ENCODE measurements at places on chromosomes 4 and X. TPM values are rescaled to one million over a fixed set of nuclear protein-coding genes. Genes with fewer than 3 reads are reported as not detected.

Gene DUX4
- total RNA-seq = not detected

Gene LAGE3
- 15.5 TPM for total RNA-seq

Gene PABPC4L
- 0.85 TPM for total RNA-seq

Gene SLC4A4
- 1.1 TPM for total RNA-seq

Gene MAOB
- total RNA-seq = 44.0 TPM

Gene KCNE5
- total RNA-seq = not detected

Gene GAGE12H
- not detected for total RNA-seq

Gene MMAA
- 5.7 TPM for total RNA-seq

Gene WDR45
- total RNA-seq = 136 TPM

Gene GAGE13
- not detected for total RNA-seq

Gene CITED1
- 4.5 TPM for total RNA-seq

Gene ATP6AP2
- total RNA-seq = 65.6 TPM

Gene GRPEL1
- total RNA-seq = 17.8 TPM

Gene MAGIX
- total RNA-seq = 0.49 TPM

Gene CXCL10
- total RNA-seq = not detected

Gene CSAG1
- not detected for total RNA-seq

Gene SMIM10L2A
- total RNA-seq = 0.33 TPM

Gene GPRIN3
- total RNA-seq = 10.7 TPM

Gene PHKA1
- 3.3 TPM for total RNA-seq

Gene XPNPEP2
- total RNA-seq = 3.4 TPM

Gene KLKB1
- 0.66 TPM for total RNA-seq

Gene PABPC5
- total RNA-seq = 3.7 TPM

Gene RHOXF1
- 1.1 TPM for total RNA-seq

Gene CACNA1F
- 0.16 TPM for total RNA-seq

Gene FREM3
- total RNA-seq = not detected

Gene RAP2C
- 22.9 TPM for total RNA-seq

Gene GPRASP3
- 2.0 TPM for total RNA-seq

Gene PAQR3
- total RNA-seq = 7.3 TPM

Gene UBA1
- total RNA-seq = 116 TPM

Gene REPS2
- total RNA-seq = 4.3 TPM

Gene ART3
- not detected for total RNA-seq

Gene CDKL2
- not detected for total RNA-seq

Gene RGN
- 5.3 TPM for total RNA-seq

Gene SLC49A3
- 13.4 TPM for total RNA-seq

Gene GLUD2
- 6.5 TPM for total RNA-seq

Gene SYP
- total RNA-seq = 0.88 TPM

Gene SPINK2
- total RNA-seq = not detected

Gene STBD1
- total RNA-seq = 25.8 TPM

Gene ARHGAP24
- 63.6 TPM for total RNA-seq

Gene MAGEB17
- total RNA-seq = 0.94 TPM

Gene MAGEH1
- total RNA-seq = 26.3 TPM

Gene OCRL
- total RNA-seq = 25.7 TPM
